ENCODE measurements at places on chromosomes 3 and 15.

DNA sequence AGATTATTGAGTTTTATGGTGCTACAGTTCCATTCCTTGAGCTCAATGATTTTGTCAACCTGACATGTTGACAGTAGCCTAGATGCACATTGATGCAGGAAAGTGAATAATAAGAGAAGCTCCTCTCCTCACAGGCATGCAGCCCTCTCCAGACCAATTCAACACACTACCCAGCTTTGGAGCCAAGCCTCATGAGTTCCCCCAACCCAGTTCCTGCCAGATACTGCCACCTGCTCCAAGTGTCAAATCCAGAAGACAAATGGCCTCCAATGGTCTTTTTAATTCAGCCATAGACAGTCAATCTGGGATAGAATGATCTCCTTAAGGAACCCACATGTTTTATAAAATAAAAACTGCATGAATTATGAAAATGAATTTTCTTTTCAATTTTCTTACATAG, 83.7 kb upstream of the ARHGEF3 start:
- no peak for DNase-seq

DNA sequence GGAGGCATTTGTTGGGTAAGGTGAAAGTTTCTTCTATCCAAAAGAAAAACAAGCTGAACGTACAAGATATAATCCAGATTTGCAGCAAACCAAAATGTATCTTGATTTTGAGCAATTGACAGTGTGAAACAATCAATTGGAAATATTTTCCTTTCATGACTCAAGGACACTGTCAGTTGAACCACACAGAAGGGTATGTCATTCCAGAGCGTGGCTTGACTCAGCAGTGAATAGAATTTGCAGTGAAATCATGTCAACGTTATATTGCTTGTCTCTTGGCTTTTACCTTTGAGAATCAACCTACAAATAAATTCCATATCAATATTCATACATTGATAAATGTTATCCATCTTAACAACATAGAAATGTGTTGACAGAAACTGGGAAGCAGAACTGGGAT, 78.2 kb downstream of the TM2D3 start:
- DNase-seq, result no peak

- DNase-seq, result no peak
Observed at GRCh38 chr3:196063456-196063855, 18.4 kb downstream of the TFRC start.

DNA sequence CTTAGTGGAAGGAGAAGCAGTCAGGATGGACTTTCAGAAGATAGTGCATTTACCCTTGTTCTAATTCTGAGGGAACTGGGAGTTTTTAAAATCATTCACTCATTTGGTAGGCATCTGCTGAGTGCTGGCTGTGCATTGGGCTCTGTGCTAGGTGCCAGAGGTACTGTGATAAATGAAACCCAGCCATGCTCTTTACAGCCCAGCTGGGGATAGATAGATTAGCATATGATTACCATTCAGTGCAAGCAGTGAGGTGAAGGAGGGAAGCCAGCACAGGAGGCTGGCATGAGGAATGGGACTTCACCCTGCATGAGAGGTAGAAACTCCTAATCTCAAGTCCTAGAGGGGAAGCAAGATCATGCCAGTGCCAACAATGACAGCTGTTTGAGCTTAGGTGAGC, 361.9 kb upstream of the TRIM42 start:
- no peak for DNase-seq

DNA sequence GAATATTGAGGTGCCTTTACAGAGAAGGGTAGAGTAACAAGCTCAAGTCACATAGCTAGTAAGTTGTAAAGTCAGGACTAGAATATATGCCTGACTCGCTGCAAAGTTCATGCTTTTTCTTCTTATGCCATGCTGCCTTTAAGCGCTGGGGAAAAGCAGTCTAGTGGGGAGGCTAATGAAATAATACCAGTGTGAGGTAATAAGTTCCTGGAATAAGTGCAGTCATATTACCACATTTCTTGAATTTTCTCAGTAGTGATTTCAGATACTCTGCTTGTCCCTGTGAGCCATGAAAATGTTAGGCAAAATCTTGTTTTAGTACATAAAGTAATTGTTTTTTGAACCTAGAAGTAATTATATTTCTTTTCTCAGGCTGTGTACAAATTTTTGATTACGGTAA, 71.8 kb downstream of the SYN2 start:
- DNase-seq, result no peak

GRCh38 chr3:182740710-182741109, 52.6 kb upstream of the ATP11B start:
- no peak for DNase-seq

GRCh38 chr15:100942656-100943425, 23.7 kb downstream of the LRRK1 start:
- DNase-seq, result no peak

DNA sequence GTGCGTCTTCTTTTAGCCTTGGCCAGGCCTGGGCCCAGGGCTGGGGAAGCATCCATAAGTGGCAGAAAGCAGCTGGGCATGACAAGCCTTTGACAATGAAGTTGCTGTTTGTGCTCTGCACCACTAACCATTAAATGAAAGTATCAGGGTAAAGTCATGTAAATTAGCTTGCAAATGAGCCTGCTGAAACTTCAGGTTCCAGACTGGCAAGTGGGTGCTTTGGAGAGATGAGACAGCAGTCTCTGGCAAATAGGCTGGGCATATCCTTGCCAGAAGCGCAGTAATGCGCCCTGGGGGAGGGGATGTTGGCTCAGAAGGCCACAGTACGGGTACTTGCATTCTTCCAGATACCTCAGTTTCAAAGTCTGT, 40.7 kb downstream of the RAB6B start:
- no peak for DNase-seq

GRCh38 chr3:78712941-78713340, 1054.9 kb downstream of the ROBO1 start:
- DNase-seq, result no peak

GRCh38 chr3:120497336-120497735, 46.5 kb upstream of the FSTL1 start:
- DNase-seq, result no peak
